ENCODE measurements at places on chromosomes 13 and 19.
A peak's percentile ranks its signal among the peaks of the same experiment; 100 is the strongest.

- no peak for DNase-seq
Measured at GRCh38 chr19:30564551-30565011, 192.4 kb downstream of the ZNF536 start.

DNA sequence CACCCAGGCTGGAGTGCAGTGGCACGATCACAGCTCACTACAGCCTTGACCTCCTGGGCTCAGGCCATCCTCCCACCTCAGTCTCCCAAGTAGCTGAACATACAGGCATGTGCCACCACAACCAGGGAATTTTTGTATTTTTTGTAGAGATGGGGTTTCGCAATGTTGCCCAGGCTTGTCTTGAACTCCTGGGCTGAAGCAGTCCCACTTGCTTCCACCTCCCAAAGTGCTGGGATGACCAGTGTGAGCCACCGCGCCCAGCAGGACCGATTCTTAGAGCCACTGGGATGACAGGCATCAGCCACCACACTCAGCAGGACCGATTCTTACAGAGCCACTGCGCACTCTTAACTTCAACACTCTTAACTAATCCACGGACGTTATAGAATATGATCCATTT is 54.9 kb upstream of the RANBP3 start:
- DNase-seq, result no peak

- DNase-seq, result no peak
Measured at GRCh38 chr13:71624653-71625600, 242.1 kb downstream of the DACH1 start.

DNA sequence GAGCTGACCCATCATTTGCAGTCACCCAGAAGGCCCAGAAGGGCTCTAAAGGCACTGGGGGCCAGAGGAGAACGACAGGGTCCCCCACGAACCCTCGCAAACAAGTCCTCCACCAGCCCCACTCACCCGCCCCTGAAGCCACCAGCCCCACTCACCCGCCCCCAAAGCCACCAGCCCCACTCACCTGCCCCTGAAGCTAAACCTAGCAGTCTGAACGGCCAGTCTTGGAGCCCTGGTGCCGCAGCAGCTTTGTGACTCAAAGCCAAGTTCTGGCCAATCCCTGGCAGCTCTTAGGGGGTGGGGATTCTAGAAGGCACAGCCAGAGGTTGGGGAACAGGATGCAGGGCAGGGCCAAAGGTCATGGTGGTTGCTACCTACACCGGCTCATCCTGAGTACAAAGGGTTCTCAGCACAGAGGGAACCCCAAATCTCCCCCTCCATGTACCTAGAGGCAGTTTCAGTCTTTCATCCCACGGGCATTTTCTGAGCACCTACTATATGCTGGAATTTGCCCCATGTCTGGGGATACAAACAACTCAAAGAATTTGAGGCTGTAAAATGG is at the start of gene IQCN:
TSS of gene IQCN (minus strand) at position 234 of the 562 bp plus-strand sequence. CDS start 4,974 bp downstream, outside the sequence.
- no peak for DNase-seq

GRCh38 chr13:30656178-30656577 is 38.5 kb downstream of the USPL1 start:
- DNase-seq, result no peak

- DNase-seq, result no peak
Measured at GRCh38 chr19:49326165-49326704, 1.2 kb upstream of the SLC6A16 start.

DNA sequence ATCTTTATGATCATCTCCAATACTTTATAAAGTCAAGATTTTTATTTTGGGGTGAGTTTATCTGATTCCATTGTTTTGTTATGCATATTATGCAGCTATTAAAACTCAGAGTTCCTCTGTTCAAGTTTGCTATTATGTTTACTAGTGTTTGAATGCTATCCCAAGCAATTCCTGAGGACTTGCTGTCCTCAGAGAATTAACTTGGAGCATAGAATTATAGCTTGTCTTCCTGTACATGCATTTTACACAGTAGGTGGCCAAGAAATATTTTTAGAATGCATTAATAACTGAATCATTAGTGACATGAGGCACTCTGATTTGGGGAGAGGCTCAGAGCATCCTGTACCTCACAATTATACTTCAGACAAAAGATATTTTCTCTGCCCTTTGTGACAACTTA is 195.6 kb upstream of the MIR17HG start:
- DNase-seq, result no peak

- DNase-seq, result no peak
Measured at GRCh38 chr13:39012608-39013007, 22.0 kb upstream of the STOML3 start.

DNA sequence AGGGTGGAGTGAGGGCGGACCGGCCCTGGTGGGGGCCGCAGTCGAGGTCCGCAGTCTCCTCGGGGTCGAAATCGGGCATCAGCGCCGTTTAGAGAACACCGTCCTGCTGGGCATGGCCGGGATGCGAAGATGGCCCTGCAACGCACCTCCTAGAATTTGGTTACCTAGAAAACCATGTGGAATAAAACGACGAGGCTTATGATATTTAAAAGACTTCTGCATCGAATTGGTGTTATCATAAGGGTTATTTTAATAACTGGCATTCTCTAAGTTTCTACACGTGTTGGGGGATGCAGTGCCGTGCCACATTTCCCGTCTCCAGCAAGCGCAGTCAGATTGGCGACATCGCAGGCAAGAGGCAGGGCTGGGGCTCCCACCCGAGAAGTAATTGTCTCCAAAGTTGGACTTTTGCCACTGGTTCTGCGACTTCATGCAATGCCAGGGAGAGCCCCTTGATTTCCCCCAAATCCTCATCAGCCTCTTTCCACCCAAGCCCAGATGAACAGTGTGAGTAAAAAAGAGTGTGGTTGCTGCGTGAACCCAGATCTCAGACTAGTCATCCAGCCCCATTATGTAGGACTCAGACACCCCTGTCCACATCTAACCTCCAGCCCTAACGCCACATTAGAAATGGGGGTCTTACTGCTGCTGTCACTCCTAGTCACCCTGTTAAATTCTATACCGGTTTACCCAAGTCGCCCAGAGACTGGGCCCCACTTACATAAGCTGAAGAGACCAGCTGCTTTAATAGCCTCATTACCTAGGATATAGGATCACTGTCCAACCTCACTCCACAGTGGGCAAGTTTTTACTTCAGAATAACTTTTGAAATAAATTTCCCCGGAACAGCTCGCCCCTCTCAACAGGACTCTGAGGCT is 571 bp upstream of the DHRS12 start:
- DNase-seq, result no peak

DNA sequence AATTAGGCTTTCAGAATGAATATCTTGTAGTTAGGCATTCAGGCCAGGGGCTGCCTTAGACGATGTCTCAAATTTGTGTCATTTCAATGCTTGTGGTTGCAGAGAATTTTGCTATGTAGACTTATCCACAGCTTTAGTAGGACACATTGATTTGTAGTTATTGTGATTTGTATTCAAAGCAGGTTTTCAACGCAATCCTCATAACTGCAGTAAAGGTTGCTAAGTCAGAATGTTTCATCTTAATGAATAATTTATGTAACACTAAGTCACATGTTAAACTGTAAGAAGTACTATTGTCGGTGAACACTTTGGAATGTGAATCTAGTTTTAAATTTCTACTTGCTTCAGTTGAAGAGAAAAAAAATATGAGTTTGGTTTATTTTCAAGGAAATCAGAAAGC is 1117.2 kb upstream of the SPRY2 start:
- no peak for DNase-seq

DNA sequence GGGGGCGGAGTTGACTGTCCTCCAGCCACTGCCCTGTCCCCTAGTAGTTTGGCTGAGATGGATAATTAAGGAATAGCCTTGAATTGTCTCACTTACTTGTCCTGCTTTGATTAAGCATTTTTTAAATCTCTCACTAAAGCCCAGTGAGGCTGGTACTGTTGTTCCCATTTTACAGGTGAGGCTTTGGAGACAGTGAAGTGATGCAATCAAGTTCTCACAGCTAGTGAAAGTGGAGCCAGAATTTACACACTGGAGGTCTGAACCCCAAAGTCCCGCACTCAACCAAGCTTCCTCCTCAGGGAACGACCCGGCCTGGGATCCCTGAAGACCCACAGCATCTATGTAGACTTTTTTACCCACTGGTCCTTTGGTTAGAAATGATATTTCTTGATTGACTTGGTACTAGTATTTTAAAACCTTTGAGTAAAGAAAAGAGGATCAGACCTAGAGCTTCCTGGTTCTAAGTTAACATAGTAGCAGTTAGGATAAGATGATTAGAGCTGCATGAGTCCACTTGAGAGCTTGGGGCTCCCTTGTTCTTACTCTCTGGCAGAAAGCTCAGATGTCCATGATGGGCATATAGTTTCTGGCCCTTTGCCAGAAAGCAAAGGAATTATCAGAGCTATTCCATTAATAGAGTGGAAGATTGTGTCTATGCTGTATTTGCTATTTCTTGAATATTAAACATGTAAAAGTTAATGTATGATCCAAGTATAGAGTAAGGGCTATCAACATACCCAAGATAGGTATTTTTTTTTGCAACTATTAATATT is 154.3 kb downstream of the LMO7 start:
- DNase-seq, result no peak

GRCh38 chr13:91169321-91170050 is 178.0 kb upstream of the MIR17HG start:
- DNase-seq, result no peak

DNA sequence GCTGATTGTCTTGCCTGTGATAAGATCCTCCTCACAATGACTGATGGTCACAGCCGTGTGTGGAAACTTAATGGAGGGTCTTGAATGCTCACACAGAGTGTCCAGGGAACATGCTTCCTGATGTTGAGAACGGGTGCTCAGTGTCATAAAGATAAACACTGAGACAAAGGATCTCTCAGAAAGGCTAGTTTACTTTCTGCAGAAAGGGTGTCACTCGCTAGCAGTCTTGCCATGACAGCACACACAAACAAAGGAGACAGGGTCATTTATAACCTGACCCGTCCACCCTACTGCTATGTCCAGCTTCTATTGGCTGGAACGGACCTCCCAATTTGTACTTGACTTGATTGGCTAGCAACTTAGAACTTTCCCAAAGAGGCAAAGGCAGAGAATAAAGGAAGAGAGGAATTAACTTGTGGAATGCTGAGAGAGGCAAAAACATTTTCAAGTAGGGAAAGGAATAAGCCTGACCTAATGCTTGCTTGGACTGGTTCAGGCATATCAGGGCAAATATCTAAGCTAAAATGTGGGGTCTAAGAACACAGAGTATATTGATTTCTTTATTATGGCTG is 39.0 kb upstream of the PSG9 start:
- DNase-seq, result no peak

- DNase-seq, result no peak
Measured at GRCh38 chr13:28273919-28274318, 135.6 kb downstream of the PAN3 start.

DNA sequence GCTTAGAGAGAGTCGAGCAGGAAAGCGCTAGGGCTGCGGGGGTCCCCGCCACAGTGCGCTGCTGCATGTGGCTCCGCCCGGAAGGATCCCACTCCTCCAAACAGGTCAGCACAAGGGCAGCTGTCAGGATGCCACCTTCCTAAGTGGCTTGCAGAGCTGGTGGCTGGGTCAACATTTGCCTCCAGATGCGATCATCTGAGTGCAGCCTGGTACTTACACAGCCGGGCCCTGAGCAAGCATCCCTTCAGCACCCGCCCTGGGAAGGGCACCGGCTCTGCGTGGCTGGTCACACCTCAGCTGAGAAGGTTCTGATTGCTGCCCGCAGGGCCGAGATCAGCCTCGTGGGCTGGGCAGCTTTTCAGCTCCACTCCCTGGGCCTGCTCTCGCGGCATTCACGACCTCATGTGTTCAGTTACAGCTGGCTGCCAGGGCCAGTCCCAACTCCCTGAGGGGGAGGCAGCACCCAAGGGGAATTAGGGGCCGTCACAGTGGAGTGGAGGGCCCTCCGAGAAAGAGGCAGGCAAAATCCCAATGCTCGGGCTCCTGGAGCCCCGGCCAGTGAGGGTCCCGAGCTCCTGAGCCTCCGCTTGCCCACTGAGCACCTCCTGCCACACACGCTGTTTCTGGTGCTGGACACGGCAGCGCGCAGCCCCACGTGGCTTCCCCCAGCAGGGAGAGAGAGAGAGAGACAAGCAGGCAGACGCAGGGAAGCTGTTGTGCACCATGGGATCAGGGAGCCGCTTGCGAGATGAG is 26.8 kb downstream of the AP1M1 start:
- no peak for DNase-seq

- peak; percentile 85 for DNase-seq
Measured at GRCh38 chr19:49983645-49984229, 22.8 kb upstream of the SIGLEC11 start.

DNA sequence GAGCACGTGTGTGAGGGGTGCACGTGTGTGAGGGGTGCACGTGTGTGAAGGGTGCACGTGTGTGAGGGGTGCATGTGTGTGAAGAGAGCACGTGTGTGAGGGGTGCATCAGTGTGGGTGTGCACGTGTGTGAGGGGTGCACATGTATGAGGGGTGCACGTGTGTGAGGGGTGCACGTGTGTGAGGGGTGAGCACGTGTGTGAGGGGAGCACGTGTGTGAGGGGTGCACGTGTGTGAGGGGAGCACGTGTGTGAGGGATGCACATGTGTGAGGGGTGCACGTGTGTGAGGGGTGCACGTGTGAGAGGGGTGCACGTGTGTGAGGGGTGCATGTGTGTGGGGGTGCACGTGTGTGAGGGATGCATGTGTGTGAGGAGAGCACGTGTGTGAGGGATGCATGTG is 15.7 kb downstream of the RASA3 start:
- no peak for DNase-seq

DNA sequence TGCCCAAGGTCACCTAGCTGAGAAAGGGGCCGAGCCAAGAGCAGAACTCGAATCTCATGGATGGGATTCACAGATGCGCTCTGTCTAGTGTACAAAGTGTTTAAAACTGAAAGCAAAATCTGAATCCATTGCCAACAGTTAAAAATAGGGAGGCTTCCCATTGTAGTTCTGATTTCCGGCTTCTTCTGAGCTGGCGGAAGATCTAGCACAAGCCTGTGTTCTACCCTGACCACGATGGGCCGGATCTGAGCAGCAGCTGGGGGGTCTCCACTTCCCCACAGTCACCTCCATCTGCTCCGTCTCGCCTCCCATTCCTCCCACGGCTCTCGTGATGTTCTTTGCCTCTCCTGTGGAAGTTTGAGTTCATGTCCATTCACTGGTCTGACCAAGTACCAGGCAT is 2.4 kb downstream of the CACNG8 start:
- DNase-seq, result no peak

- DNase-seq, result no peak
Measured at GRCh38 chr13:73198991-73199411, 140.2 kb downstream of the KLF5 start.

DNA sequence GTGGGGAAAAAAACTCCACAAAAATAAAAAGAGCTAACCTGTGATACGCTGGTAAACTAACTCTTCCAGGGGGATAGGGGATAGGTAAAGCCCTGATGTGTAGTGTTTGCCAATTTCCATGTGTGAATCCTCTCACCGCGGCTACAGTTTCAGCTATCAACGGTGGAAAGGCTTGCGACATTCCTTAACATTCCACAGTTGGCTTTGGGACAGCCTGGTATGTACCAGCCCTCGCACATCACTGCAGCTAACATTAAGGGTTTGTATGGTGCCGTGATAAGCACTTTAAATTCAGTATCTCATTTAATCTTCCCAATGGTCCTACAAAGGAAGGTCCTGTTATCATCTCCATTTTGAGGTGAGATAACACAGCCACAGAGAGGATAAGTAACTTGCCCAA is 112.4 kb downstream of the KATNAL1 start:
- no peak for DNase-seq

GRCh38 chr13:27625839-27626238 is 4.1 kb downstream of the POLR1D start:
- DNase-seq, result no peak
